Suprapubic skin (tissue), 4 donors: ENCODE measurements at places on chromosomes 2 and 18. TPM values are rescaled to one million over a fixed set of nuclear protein-coding genes. Genes with fewer than 3 reads are reported as not detected.

Gene GREB1
- total RNA-seq: 3.0 TPM

Gene PPM1B
- total RNA-seq: 63.9 TPM

Gene KIAA2012
- not detected for total RNA-seq

Gene DOK6
- 0.21 TPM for total RNA-seq

Gene ANKRD30BL
- total RNA-seq: not detected

Gene TMEM150A
- 15.0 TPM for total RNA-seq

Gene RAPGEF4
- total RNA-seq: 49.5 TPM

Gene MYCN
- total RNA-seq: 3.8 TPM

Gene PTPN2
- 38.3 TPM for total RNA-seq

Gene ABCB11
- total RNA-seq: 0.29 TPM

Gene FLACC1
- 1.0 TPM for total RNA-seq

Gene ATP6V1B1
- total RNA-seq: 36.9 TPM

Gene BMP10
- not detected for total RNA-seq

Gene PSMA8
- not detected for total RNA-seq

Gene C2orf72
- 2.6 TPM for total RNA-seq

Gene ZNF385B
- total RNA-seq: 1.9 TPM

Gene SLC4A5
- 30.4 TPM for total RNA-seq

Gene TCF23
- total RNA-seq: not detected

Gene CXCR1
- 1.0 TPM for total RNA-seq

Gene SCYGR4
- 7.2 TPM for total RNA-seq

Gene DYTN
- not detected for total RNA-seq

Gene OTX1
- 6.6 TPM for total RNA-seq

Gene BOLL
- total RNA-seq: not detected
